ENCODE measurements at places on chromosomes 12 and 14.
A peak's percentile ranks its signal among the peaks of the same experiment; 100 is the strongest.

- no peak for DNase-seq
These were observed 19.8 kb downstream of the ZFYVE21 start for GRCh38 chr14:103735439-103735814.

DNA sequence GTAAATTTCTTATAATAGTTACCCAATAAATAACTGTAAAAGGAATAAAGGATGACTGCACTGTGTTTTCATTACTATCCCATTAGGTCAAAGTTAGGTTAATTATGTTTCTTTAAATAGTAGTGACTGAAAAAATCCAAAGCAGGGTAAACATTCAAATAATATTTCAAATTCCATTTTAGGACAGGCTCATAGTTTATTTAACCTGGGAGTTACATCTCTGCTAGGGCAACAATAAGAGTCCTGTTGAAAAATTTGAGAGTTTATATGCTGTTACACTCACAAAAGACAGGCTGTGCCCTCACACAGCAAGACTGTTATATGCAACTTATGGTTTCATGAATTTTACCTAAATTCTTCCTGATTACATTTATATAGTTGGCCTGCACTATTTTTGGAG is 8.0 kb downstream of the ERP27 start:
- no peak for DNase-seq

DNA sequence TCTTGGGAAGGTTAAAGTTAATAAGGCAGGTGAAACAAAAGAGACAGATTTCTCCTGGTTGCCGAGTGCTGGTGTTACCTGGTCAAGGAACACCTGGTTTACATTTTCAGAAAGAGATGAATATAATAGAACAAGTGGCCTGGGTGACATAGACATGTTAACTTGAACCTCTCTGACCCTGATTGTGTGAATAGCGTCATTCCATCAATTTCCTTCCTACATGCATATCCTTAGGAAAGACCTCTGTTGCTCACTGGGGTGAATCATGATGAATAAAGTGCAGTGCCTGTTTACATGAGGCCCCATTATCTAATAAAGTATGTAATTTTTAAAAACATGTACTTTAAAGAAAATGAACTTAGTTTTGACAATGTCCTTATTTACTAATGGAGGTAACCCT is 1822.9 kb upstream of the FLRT2 start:
- DNase-seq = no peak

DNA sequence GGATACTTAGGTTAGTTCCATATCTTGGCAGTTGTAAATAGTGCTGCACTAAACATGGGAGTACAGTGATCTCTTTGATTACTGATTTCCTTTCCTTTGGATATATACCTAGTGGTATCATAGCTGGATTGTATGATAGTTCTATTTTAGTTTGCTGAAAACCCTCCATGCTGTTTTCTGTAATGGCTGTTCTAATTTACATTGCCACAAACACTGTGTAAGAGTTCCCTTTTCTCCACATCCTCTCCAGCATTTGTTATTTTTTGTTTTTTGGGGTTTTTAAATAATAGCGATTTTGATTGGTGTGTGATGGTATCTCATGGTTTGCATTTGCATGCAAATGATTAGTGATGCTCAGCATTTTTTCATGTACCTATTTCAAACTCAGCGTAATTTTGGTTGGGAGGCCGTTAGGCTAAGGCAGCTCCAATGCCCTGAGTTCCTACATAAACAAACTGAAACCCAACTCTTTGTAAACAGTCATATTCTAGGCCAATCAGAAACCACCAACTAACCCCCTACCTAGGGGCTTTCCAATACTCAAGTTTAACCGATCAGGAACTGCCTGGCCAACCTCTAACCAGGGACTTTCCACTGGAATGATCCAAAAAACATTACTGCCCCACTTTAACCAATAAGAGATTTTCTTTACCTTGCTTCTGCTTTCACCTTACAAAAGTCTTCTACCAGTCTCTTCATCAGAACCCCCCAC is 171.6 kb downstream of the FBXL14 start:
- DNase-seq = no peak

DNA sequence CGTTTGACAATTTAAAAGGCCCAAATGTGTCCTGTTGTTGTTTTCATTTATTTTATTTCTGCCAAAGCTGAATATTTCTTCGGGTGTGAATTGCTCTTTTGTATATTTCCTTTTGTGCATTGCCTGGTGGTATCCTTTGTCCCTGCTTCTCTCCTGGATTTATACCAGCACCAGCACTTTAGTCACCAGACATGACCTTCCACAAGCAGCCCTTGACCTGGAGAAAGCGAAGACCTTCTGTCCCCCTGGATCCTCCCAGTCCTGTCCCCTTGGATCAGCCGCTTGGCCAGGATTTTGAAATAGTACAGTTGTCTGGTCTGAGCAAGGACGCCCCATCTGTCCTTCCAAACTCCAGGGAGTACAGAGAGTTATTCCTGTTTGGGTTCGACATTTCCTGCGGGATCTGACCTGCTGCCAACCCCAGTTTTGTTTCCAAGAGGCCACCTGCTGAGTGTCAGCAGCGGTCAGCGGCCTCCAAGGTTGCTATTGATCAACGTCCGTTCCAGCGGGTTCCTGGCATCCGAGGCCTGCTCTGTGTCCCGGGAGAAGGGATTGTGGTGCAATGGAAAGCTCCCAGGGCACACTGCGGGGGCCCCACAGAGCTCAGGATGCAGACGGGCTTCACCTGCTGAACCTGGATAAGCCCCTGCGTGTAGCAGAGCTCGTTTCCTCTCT is 45.1 kb upstream of the CHGA start:
- DNase-seq = no peak

DNA sequence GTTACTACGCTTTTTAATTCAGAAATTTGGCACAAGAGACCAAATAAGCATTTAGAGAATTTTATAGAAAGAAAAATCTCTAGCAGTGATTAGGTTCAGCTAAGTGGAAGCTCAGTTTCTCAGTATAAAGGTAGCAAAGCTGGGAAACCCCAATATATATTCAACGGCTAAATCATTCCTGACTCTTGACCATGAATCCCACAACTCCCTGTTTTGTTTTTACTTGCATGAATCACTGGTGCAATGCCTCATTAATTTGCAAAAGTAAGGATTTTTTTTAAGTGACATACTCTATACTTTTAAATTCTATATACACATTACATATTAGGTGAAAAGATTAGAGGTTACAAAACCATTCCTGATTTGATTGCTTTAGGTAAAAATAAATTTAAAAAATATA is 74.3 kb upstream of the PLEKHG7 start:
- DNase-seq = no peak

DNA sequence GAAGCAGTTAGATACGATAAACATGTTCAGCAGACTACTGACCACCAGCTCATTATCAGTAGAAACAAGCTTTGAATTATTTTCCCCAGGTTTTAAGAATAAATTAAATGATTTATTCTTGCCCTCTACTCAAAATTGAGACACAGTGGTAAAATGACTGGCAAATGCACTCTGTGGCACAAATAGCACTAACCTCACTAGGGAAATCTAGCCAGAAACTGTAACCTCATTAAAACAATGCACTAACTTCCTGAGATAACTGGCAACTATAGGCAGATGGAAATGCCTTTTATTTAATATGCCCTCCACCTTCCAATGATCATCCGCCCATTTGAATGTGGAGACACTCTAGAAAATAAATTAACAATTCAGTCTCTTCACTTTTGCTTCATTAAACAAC is 33.2 kb downstream of the CPNE8 start:
- DNase-seq = no peak

DNA sequence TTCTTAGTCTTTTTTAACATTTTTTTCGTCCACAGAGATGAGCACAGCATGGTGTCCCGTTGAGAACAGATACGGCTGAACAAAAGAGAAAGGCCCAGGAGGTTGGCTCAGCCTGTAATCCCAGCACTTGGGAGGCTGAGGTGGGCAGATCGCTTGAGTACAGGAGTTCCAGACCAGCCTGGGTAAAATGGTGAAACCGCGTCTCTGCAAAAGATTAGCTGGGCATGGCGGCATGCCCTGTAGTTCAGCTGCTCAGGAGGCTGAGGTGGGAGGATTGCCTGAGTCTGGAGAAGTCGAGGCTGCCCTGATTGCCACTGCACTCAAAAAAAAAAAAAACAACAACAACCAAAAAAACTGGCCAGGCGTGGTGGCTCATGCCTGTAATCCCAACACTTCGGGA is 5.9 kb upstream of the EP400 start:
- no peak for DNase-seq

- no peak for DNase-seq
These were observed 1.7 kb downstream of the USP5 start for GRCh38 chr12:6853626-6854025.

DNA sequence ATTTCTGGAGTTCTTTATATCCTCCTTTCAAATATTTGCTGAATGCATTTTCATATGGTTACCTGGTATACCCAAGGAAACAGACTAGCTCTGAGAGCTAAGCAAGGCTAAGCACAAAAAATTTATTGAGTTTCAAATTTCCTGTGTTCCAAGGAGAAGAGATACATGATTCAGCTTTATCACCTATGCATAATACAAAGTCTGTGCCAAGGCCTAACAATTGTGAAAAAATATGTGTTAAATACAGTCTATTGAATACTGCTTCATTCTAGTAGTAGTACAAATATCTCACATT is 103.7 kb upstream of the LGR5 start:
- no peak for DNase-seq

DNA sequence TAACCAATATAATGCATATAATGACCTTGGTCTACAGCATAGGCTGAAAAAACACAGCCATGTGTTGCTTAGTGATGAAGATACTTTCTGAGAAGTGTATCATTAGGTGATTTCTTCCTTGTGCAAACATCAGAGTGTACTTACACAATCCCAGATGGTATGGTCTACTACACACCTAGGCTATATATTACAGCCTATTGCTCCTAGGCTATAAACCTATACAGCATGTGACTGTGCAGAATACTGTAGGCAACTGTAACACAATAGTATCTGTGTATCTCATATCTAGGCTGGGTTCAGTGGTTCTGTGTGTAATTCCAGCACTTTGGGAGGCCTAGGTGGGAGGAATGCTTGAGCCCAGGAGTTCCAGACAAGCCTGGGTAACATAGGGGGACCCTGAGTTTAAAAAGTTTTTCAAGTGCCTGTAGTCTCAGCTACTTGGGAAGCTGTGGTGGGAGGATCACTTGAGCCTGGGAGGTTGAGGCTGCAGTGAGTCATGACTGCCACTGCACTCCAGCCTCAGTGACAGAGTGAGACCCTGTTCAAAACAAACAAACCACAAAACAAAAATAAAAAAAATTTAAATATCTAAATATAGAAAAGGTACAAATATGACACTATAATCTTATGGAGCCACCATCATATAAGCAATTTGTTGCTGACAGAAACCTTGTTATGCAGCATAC is 66.6 kb downstream of the GRIP1 start:
- no peak for DNase-seq

- DNase-seq = peak; percentile 87
These were observed 58.7 kb downstream of the ST8SIA1 start for GRCh38 chr12:22275843-22276242.

DNA sequence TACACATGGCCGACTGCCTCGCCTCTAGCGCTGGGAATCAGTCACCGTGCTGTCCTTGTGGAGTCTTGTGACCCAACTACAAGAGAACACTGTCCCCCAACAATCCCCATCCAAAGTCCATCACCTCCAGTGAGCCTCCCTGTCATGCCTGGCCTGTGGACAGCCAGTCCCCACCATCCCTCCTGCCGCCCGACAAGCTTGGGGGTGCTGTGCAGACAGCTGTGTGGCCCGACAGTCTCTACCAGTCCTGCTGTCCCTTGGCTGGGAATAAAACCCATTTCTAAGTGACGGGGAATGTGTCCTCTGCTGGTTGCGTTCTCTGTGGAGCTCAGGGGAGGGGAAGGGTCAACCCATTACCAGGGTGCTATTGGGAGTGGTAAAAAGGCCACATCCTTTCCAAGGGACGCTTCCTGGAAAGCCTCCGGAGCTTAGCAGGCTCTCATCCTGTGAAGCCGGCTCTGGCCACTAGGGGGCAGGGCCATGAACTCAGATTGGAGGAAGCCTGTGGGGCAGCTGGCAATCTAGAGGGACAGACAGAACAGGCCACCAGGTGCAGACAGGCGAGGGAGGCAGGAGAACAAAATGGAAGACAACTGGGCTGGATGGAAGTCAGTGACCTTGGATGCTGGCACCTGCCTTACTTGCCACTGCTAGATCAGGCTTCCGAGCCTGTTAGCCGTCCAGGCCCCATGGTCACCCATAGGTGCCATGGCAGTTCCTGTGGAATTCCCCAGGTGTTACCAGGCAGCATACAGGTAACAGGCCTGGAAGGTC is 12.0 kb upstream of the BLTP3B start:
- DNase-seq = no peak

- DNase-seq = no peak
These were observed 23.1 kb downstream of the NTF3 start for GRCh38 chr12:5455045-5455444.

DNA sequence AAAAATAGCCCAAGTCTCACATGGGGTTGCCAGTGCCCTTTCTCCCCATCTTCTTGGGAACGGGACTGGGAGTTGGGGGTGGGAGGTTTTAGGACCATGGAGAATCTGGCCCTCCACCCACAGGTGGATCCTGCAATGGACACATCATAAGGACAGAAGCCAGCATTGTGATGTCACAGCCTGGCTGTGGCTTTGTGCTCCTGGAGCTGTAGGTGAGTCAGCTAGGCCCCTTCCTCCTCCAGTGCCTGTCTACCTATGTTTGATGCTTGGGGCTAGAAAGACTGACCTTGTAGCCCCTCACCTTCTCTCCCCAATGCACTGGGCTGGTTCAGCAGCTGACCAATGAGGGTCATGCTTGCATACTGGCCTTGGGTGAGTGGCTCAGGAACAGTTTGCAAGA is at the start of gene CCDC197:
CCDC197 (plus strand) TSS at position 220 of the 400 bp plus-strand sequence. CDS start 831 bp downstream, outside the sequence.
- no peak for DNase-seq

DNA sequence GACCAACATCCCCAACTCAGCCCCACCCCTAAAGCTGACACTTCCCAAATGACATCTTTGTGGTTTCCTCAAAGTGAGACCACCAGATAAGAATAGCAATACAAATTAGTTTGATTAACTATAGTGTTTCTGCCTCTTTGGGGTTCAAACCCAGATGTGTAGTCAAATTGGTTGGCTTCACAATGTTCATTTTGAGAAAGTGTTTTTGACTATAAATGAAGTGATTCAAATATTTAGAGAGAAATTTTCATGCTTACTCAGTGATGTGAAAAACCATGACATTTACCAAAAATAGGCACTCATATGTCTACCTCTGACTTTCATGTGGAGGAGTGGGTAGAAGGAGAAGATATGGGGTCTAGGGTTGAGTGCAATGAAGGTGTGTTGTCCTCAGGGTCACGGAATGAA is 218.4 kb downstream of the BCAT1 start:
- no peak for DNase-seq

DNA sequence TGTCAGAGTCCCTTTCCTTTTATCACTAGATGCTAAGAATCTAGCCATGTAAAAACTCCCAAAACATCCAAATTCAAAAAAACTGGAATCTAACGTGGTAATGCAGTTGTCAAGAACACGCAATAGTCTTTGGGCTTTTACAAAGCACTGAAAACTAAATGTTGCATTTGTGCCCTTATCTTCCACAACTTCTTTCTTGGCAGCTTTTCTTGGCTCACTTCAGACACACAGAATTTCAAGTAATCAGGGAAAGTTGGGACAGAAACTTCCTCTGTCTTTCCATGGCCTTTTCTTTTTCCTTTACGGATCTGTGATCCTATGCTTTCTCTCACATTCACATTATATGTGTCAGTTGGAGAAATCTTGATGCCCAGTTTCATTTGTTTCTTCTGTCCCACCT is 136.0 kb downstream of the CRADD start:
- no peak for DNase-seq
